Omental fat pad (tissue), 4 donors: ENCODE measurements at places on chromosomes 3 and 15. TPM values are rescaled to one million over a fixed set of nuclear protein-coding genes. Genes with fewer than 3 reads are reported as not detected.

The IFRD2 gene
- total RNA-seq: 178 TPM

The ZBTB11 gene
- total RNA-seq: 20.8 TPM

The FBN1 gene
- total RNA-seq: 413 TPM

The NAA50 gene
- total RNA-seq: 175 TPM

The RPS17 gene
- 2,844 TPM for total RNA-seq

The MKRN3 gene
- total RNA-seq: 1.4 TPM

The MRAS gene
- 63.1 TPM for total RNA-seq

DNA sequence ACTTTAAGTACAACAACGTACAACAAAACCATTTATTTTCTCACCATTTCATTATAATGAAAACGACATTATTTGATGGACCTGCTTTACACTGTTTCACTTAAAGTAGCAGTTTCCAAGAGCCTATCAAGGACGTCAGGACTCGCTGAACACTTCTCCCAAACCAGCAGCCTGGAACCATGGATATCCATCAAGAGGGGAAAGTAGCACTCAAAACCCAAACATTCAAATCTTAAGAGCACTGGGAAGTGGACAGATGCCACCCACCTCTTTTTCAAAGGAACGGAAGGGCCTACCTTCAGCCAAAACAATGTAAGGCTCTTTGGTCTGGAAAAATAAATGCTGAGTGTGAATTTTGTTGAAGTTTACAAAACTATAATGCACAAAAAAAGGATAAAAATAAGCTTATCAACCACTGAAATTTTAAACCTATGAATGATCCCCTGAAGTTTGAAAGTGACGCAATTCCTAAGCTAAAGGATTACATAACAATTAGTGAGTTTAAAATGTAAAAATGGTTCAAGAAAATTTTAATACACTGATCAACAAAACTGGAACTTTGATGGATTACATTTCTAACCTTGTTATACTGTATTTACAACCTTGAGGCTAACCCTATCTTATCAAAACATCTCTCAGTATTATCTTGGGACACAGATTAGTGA, 4.6 kb downstream of the PIK3R4 start:
- no peak for DNase-seq

DNA sequence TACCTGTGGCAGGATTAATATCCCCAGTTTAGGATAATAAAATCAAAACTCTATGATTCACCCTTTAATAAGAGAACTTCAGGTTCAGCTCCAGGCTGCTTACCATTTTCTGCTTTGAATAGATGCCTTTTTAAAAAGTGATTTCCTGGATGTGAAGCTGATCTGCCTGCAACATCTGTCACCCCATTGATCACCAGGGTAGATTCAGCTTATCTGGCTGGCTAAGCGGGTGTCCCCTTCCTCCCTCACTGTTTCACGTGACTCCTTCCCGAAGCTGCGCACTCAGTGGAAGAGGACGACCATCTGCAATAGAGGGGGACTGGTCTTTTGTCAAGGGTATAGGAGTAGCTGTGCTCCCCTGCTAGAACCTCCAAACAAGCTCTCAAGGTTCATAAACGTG, 128.1 kb downstream of the IL1RAP start:
- no peak for DNase-seq

DNA sequence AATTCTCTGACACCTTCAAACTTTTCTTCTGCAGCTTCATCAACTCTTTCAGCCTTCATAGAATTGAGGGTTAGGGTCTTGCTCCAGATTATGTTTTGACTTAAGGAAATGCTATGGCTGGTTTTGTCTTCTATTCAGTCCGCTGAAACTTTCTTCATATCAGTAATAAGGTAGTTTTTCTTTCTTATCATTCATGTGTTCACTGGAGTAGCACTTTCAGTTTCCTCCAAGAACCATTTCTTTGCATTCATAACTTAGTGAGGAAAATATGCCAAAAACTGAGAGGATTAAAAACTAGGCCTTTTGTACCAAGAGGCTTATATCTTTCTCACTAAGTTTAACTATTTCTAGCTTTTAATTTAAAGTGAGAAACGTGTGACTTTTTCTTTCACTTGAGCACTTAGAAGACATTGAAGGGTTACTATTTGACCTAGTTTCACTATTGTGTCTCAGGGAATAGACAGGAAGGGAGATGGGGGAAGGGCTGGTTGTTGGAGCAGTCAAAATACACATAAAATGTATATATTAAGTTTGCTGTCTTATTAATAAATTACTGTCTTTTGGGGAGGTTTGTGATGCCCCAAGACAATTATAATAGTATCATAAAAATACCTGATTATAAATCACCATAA, 1110.1 kb downstream of the TBL1XR1 start:
- DNase-seq: no peak

DNA sequence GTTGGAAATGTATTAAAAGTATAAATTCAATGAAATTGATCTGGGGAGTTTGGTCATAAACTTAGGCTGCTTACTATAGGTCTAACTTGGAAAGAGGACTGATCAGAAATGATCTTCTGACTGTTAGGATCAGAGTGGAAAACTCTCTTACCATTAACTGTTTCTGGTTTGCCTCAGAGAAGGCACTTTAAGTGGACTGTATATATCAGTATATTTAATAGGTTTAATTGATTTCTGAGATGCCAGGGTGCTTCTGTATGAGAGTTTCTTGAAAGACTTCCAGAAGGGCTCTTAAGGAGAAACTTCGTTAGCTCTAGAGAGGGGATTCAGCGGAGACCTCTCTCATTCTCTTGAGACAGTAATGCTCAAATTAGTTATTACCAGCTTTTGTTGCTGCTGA, 36.5 kb downstream of the ECT2 start:
- no peak for DNase-seq

DNA sequence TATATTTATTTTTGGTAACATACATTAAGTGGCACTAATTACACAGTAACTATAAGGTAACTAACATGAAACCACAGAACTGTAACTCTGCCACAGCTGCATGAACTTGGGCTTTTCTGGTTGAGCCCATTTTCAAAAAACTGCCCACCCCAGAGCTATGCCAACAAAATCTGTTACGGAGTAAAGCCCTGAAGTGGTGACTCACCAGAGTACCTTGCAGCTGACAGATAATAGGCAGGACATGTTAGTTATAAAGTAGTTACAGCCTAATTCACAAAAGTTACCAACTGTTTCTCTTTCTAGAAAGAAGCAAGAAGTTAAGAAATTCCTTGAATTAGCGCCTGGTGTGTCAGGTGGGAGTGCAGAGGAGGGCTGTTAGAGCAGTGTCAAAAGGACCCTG, 1.5 kb upstream of the GPX1 start:
- no peak for DNase-seq

DNA sequence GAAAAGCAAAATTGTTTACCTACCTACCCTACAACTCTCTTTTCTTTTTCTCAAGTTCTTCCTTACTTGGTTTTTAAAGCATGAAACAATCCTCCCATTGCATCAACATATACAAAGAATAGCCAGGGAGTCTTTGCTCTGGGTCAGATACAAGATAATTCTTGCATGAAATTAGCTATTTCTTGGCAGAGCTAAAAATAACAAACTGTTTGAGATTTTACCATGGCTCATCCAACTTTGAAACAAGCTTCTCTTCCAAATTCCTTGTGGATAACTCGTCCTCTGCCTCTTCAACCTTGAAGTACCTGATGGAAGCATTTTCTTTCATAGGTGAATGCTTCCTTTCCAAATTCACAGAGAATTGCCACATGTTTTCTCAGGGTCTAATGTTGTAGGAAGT, 9.2 kb upstream of the CBLB start:
- no peak for DNase-seq

DNA sequence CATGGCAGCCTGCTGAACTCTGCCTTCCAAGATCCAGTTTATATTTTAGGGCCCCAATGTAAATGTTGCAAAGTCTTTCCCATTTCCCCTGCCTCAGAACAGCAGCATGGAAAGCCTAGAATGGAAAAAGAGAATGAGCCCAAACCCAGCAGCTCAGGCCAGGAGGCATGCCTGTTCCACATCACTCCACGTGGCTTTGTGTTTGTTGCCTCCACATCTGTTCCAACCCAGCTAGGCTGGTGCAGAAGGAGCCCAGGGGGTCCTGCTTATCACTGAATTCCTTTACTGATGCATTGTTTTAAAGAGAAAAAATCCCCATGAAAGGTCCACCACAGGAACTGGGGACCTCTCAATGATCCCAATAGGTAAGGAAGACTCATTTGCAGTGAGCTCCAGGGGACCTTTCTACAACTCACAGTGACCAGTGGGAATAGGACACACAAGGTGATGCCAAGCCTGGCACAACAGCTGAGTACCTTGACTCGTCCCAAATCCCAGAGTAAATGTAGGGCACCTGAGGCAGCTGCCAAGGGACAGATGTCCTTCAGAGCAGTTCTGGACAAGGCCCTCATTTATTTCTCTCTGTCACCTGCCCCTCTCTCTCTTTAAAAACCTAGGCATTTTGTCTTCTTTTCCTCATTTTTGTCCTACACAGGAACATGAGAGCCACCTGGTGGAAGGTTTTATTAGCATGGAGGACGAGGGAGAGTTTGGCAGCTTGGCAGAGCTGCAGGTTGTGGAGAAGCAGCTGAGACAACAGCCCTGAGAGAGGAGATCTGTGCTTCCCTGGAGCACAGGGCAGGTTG, 41.7 kb upstream of the ADAMTS17 start:
- DNase-seq: no peak

DNA sequence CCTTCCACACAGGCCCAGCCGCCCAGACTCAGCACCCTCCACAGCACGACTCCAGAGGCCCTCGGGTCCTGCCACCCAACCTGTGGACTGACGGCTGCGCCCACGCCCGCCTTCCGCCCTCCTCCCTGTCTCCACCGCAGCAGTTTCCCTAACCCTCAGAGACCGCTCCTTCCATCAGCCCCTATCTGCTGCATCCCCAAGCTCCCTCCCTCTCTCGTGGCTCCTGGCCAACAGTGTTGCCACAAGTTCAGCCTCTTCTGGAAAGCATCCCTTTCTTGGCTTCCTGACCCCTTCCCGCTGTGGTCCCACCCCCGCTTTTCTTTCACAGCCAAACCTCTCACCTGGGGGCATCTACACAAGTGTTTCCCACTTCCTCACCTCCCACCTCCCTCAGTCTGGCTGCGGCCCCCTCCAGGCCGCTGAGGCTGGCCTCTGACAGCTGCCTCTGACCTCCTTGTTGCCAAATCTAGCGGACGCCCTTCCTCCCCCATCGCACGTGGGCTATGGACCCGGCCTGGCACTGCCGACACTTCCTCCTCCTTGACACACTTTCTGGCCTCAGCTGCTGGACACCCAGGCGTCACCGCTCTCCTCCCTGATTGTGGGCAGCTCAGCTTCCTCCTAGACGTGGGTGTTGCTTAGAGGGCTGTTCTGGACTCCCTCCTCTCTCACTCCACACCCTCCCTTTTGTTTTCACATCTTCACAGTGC, 168.8 kb upstream of the TLE3 start:
- DNase-seq: peak; percentile 75

- DNase-seq: peak; percentile 37
Observed at GRCh38 chr3:32392536-32393302, 1.1 kb downstream of the CMTM7 start.

- no peak for DNase-seq
Observed at GRCh38 chr3:124059580-124059979, 67.7 kb upstream of the ROPN1 start.

DNA sequence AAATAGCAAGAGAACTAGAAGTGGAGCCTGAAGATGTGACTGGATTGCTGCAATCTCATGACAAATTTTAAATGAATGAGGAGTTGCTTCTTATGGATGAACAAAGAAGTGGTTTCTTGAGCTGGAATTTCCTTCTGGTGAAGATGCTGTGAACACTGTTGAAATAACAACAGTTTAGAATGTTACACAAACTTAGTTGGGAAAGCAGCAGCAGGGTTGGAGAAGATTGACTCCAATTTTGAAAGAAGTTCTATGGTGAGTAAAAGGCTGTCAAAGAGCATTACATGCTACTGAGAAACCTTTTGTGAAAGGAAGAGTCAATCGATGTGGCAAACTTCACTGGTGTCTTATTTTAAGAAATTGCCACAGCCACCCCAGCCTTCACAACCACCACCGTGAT, 220.9 kb upstream of the LRRFIP2 start:
- no peak for DNase-seq

GRCh38 chr3:20776692-20777091, 590.7 kb upstream of the SGO1 start:
- no peak for DNase-seq

GRCh38 chr15:77831986-77832385, 199.3 kb upstream of the LINGO1 start:
- no peak for DNase-seq

DNA sequence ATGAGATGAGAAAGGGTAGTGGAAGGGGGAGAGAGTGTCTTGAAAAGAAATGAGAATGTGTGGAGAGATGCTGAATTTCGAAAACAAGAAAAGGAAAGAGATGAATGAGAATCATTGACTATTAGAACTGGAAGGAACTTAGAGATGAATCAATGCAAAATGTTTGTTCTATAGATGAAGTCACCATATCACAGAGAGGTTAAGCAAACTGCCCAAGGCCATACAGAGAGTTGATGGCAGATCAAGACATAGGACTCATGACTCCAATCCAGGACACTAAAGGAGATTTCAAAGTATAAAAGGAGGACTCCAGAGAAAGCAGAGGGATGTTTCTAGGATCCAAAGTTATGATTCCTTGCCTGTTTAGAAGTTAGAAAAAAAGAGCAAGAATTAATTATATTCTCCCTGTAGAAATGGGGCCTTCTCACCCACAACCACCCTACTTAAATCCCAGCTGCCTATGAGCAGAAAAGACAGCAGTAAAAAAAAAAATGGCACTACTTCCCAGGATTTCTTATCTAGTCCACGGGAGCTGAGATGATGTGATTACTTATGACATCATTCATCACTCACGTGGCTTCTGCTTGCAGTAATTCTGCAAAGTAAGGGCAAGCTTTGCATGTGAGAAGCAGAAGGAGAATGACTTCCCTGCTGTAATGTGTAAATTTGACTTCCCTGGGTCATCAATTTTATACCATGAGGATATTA, 210.8 kb upstream of the MRPL3 start:
- DNase-seq: no peak

DNA sequence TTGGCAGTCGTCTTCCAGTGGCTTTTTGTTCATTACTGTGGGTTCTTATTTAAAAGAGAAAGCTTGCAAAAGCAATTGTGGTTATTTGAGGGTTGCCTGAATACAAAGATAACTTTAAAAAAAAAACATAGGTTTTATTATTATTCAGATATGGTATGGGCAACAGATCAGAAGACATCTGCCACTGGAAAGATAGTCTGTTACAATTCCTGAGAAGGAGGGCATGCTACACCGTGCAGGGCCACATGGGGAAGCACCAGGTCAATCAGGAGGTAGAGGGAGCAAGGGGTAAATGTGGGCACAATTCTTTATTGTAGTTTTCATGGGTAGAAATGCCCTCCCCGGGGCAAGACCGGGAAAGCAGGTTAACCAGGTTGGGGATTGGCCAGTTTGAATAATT, 46.5 kb downstream of the BBS4 start:
- no peak for DNase-seq

DNA sequence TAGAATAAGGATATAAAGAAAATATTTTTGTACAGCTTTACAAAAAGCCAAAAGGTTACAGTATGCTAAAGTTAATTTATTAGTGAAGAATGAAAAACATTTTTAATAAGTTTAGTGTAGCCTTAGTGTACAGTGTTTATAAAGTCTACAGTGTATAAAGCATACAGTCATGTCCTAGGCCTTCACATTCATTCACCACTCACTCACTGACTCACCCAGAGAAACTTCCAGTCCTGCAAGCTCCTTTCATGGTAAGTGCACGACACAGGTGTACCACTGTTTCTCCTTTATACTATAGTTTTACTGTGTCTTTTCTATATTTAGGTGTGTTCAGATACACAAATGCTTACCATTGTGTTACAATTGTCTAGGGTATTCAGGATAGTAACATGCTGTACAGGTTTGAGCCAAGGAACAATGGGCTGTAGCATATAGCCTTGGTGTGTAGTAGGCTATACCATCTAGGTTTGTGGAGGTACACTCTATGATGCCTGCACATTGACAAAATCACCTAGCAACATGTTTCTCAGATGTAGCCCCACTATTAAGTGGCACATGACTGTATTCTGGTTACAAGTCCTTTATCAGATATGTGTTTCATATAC, 197.1 kb upstream of the KBTBD8 start:
- DNase-seq: no peak
